Transverse colon (tissue), 4 donors: ENCODE measurements at places on chromosomes 4 and X. TPM values are rescaled to one million over a fixed set of nuclear protein-coding genes. Genes with fewer than 3 reads are reported as not detected.
A peak's percentile ranks its signal among the peaks of the same experiment; 100 is the strongest.

DNA sequence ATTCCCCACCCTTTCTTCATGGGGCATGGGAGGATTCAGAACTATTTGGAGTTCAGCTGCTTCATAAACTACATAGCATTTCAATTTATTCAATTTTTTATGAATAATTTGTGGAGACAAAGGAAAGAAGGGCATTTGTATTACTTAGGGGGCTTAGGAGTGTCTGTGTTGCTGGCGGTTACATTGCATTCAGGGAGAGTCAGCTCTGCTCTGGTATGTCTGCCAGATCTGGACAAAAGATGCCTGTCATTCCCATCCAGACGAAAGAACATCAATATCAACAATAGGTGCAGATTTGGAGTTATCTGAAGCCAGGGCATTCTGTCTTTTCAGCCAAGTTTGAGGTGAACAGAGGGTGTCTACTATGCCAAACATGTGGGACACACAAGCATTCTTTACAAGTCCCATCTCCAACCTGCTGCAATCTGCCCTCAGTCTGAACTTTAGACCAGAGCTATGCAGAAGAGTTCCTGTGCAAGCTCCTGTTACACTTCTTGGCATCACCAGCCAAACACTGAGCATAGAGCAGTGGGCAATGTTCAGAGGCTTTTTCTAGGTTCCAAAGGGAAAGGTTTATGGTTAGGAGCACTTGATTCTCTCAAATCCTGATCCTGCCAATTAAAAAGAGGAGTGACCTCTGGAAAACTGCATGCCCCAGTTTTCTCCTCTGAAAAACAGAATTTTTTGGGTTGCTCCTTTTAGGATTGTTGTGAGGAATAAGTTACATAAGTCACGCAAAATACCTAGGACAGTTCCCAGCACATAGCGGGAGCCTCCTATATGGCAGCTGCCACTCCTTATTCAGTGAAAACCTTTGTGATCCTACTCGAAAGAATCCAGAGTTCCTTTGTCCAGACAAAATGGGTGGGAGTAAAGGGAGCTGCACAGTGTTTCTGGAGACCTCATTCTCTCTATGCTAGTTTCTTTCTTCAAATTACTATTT is 719.5 kb upstream of the SLIT2 start:
- no peak overlapping the region for H3K27ac ChIP-seq
- H3K4me3 ChIP-seq, result no peak overlapping the region
- no peaks in the 10 kb centered on the region for H3K4me1 ChIP-seq
- H3K36me3 ChIP-seq, result no peaks in the 10 kb centered on the region
- no peaks in the 10 kb centered on the region for H3K27me3 ChIP-seq
- DNase-seq, result no peak

DNA sequence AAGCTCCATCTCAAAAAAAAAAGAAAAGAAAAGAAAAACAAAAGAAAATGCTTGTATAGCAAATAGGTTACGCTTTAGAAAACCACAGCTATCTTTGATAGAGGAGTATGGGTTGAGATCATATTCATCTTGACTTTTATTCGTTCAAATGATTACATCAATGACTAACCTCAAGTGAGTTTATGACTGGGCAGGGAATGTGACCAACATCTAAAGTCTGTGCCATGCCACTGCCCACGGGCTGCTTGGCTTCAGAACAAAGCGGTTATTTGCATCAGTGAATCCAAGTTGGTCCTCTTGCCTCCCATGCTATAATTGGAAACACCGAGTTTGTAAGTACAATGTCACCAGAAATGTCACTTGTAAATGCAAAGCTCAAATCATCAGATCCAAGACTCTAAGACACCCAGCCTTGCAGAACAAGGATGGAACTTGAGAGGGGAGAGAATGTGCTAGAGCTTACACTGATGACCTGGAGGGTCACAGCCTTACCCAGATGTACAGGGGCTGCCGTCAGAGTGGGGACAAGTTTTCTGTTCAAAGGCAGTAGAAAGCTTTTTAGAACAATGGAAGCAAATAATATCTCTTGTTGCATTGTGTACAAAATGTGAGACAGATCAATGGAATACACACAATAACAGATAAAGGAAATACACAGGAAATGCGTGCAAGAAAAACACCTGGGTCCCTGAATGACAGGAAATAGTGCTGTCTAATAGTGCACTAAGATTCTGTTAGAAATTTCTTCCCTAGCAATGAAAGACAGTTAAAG is 8.4 kb upstream of the OPN1LW start:
- no peaks in the 10 kb centered on the region for H3K27me3 ChIP-seq
- no peaks in the 10 kb centered on the region for H3K4me1 ChIP-seq
- H3K27ac ChIP-seq, result no peak overlapping the region
- DNase-seq, result no peak
- H3K4me3 ChIP-seq, result no peak overlapping the region
- no peaks in the 10 kb centered on the region for H3K36me3 ChIP-seq

DNA sequence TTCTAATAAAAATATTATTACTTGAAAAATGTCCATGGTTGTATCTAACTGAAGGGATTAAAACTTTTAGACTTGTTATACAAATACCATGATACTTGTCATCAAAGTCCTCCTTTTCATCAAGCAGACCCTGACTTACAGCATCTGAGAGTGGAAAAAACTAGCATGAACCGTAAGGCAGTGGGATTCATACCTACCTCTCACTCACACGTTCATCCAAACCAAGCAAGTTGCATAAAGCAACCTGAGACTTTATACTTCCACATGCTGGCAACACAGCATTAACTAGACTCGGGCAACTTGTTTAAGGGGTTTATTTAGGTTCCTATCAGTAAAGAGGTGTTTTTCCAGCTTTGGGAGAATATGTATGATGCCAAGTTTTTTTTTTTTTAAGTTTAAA is 22.6 kb upstream of the TLR7 start:
- no peak overlapping the region for H3K4me3 ChIP-seq
- no peaks in the 10 kb centered on the region for H3K4me1 ChIP-seq
- H3K36me3 ChIP-seq, result no peaks in the 10 kb centered on the region
- H3K27me3 ChIP-seq, result no peaks in the 10 kb centered on the region
- DNase-seq, result no peak

DNA sequence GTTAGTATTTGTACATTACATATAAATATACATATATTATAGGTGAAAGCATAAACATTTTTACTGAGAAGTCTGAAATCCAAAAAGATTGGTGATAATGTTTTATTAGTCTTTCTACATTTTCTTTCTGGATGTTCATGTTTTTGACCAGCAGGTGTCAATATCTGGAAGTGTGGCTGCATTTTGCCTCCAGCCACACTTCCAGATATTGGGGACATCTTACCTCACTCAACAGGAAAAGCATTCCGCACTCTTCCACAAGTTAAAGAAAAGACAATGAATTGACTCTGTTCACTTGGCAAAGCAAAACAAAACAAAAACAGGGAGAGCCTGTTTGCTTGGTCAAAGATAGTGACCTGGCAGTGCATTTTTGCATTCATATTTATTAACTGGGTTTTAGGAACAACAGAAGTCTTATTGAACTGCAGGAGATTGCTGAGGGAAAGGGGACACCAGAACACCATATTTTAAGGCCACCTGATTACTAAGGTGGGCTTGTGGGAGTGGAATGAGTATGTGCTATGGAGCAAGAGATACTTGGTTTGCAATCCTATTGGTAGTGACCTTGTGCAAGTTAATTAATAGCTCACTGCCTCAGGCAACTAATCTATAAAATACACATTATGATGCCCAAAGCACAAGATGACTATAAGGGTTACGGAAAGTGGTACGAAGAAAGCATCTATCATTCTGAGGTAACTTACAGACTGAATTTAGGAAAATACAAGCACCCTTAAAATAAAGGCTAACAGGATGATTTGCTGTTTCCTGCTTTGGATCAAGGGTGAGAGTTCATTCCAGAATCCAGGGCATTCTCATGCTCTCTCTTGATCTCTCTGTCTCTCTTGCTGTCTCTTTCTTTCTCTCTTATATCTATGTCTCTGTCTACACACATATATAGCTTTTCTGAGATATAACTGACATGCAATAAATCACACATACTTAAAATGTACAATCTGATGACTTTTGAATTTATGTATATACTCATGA is 389.9 kb upstream of the EMCN start:
- no peaks in the 10 kb centered on the region for H3K27me3 ChIP-seq
- DNase-seq, result no peak
- H3K4me3 ChIP-seq, result no peak overlapping the region
- H3K36me3 ChIP-seq, result no peaks in the 10 kb centered on the region
- H3K4me1 ChIP-seq, result no peaks in the 10 kb centered on the region

- no peak for DNase-seq
- H3K27ac ChIP-seq, result no peak overlapping the region
- no peaks in the 10 kb centered on the region for H3K27me3 ChIP-seq
- no peaks in the 10 kb centered on the region for H3K4me1 ChIP-seq
These were observed 268.4 kb upstream of the INTU start for GRCh38 chr4:127364397-127364796.

DNA sequence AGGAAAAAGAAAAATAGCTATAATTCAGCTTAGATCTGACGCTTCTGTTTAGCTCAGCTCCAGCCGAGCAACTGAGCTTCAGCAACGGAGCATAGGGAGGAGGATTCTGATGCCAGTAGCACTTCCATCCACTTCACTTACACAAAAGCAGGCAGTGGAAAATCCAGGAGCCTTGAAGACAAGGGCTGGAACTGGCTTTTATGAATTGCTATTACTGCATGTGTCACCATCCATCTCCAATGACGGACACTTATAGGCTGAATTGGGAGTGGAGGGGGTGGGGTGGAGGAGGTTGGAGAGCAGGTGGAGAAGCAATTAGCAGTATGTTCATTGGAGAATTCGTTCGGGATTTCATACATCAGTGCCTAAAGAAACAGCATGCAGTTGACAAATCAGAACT is 15.6 kb downstream of the ENOX2 start:
- no peaks in the 10 kb centered on the region for H3K4me1 ChIP-seq
- DNase-seq, result no peak
- H3K36me3 ChIP-seq, result no peaks in the 10 kb centered on the region
- no peaks in the 10 kb centered on the region for H3K27me3 ChIP-seq
- H3K4me3 ChIP-seq, result no peak overlapping the region

GRCh38 chrX:95055991-95056390 is 1382.0 kb downstream of the FAM133A start:
- no peak overlapping the region for H3K27ac ChIP-seq
- H3K36me3 ChIP-seq, result no peaks in the 10 kb centered on the region
- DNase-seq, result no peak
- no peaks in the 10 kb centered on the region for H3K27me3 ChIP-seq

Gene FATE1
- not detected for total RNA-seq

- peaks cover 5% of the 10 kb centered on the region for H3K4me1 ChIP-seq
- no peaks in the 10 kb centered on the region for H3K36me3 ChIP-seq
- H3K27ac ChIP-seq, result peak overlapping the region; percentile 65
- DNase-seq, result no peak
- H3K4me3 ChIP-seq, result no peak overlapping the region
These were observed 58.5 kb upstream of the CLCN4 start for GRCh38 chrX:10098270-10098713.

Gene SMIM31
- total RNA-seq, result 10.3 TPM
